ENCODE measurements at places on chromosomes 6 and 20.
A peak's percentile ranks its signal among the peaks of the same experiment; 100 is the strongest.

DNA sequence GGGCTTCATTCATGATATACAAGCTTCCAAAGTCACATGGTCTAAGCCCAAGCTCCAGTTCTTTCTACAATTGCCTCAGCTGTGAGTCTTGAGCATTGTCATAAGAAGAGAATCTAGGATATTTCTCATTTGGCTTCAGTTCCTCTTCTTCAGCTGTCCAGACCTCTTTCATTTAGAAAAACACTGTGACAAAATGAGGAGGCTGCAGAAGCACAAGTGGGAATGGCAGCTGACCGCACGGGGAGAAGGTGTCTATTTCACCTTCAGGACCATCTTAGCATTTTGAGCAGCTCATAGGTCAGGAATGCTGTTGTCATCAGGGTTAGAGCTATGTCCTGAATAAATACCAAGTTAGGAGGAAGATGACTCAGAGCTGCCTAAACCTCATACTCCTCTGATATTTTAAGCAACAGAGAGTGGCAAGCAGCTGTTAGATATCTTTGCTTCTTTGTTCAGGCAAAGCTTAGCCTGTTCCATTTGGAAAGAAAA is 390.1 kb upstream of the CITED2 start:
- peak; percentile 34 for DNase-seq

- DNase-seq = no peak
Measured at GRCh38 chr6:169848946-169849345, 97.5 kb downstream of the ERMARD start.

DNA sequence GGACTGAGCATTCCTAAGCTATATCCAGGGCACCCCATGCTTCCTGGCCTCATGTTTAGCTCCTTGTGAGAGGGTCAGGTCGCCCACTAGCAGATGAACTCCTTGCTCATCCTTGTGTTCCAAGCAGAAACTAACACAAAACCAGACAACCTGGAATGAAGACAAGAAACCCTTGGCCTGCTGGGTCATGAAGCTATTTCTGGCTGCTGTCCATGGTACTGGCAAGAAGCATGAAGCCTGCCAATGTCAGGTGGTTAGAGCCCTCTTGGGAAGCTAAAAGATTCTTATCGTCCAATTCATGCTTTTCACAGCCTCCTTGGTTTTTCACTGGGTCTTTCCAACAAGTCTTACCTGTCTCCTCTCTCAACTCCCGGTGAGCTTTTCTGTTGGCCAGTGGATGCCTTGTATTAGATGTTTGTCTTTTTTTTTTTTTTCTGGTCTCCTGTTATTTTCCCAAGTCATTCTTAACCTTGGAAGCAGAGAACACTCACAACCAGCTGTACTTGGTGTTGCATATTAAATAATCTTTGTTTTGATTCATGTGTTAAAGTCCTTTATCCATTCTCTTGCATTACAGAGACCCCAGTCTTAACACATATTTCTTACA is 180.3 kb downstream of the ANKRD60 start:
- no peak for DNase-seq

DNA sequence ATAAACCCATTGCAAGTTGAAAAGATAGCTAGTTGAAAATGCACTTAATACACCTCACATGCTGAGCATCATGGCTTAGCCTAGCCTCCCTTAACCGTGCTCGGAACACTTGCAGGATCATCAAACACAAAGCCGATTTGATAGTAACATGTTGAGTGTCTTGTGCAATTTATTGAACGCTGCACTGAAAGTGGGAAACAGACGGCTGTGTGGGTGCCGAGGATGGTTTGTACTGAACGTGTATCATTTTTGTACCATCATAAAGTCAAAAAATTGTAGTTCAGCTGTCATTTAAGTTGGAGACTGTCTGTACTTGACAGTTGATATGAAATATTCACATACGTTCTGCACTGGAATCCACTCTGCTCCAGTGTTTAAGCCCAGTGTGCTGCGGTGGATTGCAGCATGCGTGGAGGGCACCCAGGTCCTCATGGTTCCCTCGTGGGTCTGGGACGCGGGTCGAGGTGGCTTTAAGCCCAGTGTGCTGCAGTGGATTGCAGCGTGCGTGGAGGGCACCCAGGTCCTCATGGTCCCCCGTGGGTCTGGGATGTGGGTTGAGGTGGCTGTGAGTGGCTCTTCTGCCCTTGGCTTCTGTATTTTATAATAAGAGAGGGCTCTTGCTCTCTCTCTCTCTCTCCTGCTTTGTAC is 77.0 kb downstream of the CDH4 start:
- DNase-seq = no peak

- DNase-seq = no peak
Measured at GRCh38 chr6:4786996-4787395, 10.8 kb downstream of the CDYL start.
